ENCODE measurements at places on chromosomes 12 and 14.

DNA sequence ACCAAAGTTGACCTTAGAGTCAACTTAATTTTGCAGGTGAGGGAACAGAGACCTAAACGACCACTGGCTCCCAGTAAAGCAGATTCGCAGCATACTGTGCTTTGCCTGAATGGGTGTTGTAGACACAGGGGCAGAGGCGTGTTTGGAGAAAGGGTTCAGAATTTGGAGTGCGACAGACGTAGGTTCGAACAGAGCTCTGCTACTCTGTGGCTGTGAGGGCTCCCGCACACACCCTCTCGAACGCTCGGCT is 243 bp upstream of the TOMM20L start:
- no peak for DNase-seq

GRCh38 chr14:101044741-101045140 is 141.2 kb upstream of the RTL1 start:
- no peak for DNase-seq

GRCh38 chr14:66717561-66718140 is 209.7 kb downstream of the GPHN start:
- DNase-seq, result no peak

DNA sequence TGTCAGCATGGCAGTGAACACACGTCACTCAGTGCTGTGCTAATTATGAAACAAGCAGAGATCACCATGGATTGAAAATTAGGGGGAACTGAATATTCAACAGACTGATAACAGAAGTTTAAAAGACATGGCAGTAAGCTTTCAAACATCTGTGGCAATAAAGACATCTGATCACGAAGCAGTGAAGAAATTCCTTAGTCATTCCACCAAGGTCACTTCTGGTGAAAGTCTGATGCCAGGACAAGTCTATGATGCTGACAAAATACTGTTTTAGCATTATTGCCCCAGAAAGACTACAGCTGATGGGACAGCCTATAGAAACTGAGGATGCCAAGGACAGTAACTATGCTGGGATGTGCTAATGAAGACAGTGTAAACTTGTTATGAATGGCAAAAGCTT is 126.9 kb upstream of the RBM19 start:
- no peak for DNase-seq

DNA sequence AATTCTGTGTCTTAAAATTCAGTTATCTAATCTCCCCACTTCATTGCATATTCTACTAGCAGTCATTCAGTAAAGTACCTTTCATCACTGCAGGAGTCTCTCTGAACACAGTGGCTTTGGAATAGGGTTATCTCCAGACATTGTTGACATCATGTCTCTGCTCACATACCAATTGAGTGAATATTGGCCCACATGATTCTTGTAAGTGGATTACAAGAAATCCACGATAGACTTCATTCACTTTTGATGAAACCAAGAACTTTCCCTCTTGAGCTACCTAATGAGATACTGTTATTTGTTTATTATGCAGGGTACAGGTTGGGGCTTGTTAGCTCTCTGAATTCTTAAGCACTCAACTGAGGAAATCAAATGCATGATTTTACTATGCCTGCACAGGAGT is 284.9 kb downstream of the RAD51B start:
- no peak for DNase-seq

DNA sequence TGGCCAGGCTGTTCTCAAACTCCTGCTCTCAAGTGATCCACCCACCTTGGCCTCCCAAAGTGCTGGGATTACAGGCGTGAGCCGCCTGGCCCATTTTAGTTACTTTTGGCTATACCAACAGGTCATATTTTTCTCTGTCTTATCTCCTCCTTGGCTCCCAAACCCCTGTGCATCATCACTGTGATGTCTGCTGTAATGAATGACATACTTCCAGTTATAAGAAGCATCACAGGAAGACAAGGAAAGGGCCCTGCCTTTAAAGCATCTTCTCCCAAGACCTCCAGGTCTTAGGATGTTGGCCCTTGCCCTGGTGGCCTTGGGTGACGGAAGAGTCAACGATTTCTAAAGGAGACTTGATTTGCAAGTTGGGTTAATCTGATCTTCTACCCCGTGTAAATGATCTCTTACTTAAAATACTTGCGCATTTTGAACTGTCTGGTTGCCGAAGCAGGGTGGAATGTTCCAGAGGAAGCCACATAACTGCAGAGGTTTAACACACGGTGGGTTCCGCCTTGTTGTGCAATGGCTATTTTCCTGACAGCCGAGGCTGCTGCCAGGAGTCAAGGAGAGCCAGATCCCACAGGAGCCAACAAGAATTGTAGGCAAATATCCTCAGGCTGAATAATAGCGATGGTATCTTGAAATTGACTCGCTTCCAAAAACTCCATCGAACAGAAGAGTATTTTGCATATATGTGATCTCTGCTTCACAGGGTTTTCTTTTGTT is 55.7 kb upstream of the PLXNC1 start:
- no peak for DNase-seq

DNA sequence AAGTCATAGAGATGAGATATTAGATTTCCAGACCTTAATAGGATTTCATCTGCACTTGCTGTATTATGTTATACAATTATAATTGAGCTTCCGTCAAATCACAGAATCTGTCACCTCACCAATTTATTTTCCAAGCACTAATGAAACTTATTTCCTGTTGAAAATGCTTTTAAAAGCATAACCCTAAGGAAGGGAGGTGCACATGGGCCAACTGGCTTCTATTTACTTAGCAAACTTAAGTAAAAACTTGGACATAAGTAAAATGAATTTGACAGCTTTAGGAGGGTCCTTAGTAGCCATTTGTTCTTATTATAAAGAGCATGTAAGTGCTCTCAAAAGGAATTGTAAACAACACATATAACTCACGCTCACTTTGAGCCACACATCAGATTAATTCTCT is 462.2 kb upstream of the TMPO start:
- DNase-seq, result no peak

GRCh38 chr14:98186140-98186539 is 1085.9 kb downstream of the BCL11B start:
- DNase-seq, result no peak

DNA sequence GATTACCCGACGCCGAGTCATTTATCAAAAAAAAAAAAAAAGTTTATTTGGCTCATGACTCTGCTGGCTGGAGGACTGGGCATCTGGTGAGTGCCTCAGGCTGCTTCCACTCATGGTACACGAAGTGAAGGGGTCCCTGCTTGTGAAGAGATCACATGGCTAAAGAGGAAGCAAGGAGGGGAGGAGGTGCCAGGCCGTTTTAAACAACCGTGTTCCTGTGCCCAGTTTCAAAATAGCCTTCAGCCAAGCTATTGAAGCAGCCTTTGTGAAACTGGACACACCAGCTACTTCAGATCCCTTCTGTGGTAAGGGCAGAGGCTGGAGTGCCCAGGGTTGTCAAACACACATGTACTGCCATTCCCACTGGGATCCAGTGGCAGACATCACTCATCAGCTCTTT is 7.6 kb downstream of the POP5 start:
- DNase-seq, result no peak

DNA sequence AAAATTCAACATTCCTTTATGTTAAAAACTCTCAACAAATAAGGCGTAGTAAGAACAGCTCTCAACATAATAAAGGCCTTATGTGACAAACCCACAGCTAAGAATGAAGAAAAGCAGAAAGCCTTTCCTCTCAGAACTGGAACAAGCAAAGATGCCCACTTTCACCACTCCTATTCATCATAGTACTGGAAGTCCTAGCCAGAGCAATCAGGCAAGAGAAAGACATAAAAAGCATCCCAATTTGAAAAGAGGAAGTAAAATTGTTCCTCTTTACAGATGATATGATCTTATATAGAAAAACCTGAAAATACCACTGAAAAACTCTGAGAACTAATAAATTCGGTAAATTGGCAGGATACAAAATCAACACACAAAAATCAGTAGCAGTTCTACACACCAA is 52.1 kb downstream of the STON2 start:
- DNase-seq, result no peak

DNA sequence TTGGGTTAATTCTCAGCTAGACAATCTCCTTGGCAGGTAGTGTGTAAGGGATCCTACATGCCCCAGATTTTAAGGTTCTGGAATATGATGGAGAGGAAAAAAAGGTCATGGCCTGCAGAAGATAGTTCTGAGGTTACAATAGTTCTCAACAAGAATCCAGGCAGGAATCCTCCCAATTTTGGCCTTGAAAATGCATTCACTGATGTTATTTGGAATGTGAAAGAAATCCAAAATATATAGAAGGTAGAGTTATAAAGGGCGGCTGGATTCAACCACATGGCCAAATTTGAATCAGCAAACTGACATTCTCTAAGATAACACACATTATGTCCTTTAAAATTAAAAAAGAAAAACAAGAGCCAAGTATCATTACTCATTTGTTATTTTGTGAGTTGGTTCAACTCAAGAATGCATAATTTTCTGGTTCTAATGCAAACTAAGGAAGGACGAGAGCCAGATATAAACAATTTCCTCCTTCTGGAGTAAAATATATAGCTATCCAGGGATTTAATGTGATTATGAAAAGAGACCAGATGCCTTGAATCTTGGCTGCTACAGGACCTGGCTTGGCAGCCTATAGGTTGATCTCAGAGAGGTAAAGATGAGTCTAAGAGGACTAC is 177.0 kb upstream of the G2E3 start:
- no peak for DNase-seq

GRCh38 chr14:24327303-24327702 is 7.6 kb downstream of the ADCY4 start:
- no peak for DNase-seq

- DNase-seq, result no peak
Measured at GRCh38 chr12:132133952-132134652, 10.0 kb downstream of the DDX51 start.

DNA sequence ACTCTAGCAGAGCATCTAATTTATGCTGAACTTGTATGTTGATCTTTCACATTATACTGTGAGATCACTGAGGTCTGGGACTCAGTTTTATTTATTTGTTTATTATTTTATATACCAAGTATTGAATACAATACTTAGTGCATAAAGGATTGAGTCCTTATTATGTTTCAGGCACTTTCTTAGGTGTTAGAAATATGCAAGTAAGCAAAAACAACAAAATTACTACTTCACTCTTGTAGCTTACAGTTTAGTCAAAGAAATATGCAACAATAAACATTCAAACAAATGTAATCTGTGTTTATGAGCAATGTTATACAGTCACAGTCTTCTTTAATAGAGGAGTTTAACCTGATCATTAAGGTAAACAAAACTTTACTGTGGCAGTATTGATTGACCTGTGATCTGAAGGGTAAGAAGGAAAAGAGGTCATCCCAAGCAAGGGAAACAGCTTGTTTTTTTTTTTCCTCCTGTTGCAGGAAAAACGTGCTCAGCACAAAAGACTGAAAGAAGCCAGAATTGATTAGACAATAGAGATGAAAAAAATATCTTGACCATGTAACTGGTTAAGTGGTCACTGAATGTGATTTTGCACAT is 990.7 kb downstream of the TRHDE start:
- DNase-seq, result no peak

DNA sequence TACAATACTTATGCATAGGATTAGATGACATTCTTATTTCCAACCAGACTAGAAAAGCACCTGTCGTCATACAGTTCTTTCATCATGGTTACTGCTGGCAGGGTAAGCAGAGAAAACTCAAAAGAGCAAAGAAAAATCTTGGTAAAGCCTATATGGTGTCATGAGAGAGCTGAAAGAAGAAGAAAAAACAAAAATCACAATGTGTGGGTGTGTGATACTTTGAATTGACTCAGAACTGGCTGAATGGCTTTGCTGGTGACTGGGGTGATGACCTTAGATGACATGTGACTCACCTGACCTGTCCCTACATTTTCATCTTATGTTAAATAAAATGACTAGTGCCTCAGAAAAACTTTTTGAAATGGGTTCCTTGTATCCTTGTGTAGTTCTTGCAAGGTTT is 278.1 kb upstream of the LMO3 start:
- DNase-seq, result no peak

DNA sequence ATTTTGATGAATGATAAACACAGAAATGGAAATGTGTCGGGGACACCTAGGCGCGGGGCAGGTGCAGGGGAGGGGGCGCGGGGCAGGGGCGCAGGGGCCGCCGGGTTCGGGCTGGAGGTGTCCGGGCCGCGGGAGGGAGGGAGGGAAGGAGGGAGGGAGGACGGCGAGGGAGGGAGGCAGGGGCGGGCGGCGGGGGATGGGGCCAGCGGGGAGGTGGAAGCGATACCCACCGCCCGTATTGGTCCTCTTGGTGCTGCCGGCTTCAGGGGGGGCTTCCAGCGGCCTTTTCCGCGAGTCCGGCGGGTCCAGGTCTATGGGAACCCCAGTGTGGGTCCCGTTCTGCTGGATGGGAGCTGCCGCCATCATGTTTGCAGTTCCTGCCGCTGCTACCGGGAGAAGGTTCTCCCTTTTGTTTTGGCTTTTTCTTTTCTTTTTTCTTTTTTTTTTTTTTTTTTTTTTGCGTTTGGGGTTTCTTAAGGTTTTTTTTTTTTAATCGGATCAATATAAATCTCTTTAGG is 703 bp downstream of the NOVA1 start:
- no peak for DNase-seq

- no peak for DNase-seq
Measured at GRCh38 chr14:56959869-56960268, 149.6 kb upstream of the OTX2 start.

DNA sequence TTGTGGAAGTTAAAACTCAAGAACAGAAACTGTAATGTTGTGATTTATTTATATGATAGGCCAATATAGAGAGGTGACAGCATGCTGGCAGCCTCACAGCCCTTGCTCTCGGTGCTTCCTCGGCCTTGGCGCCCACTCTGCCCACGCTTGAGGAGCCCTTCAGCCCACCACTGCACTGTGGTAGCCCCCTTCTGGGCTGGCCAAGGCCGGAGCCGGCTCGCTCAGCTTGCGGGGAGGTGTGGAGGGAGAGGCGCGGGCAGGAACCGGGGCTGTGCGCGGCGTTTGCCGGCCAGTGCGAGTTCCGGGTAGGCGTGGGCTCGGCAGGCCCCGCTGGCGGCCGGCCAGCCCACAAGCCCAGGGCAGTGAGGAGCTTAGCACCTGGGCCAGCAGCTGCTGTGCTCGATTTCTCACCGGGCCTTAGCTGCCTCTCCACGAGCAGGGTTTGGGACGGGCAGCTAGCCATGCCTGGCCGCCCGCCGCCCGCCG is 65.8 kb upstream of the SLC8A3 start:
- DNase-seq, result peak; percentile 36

DNA sequence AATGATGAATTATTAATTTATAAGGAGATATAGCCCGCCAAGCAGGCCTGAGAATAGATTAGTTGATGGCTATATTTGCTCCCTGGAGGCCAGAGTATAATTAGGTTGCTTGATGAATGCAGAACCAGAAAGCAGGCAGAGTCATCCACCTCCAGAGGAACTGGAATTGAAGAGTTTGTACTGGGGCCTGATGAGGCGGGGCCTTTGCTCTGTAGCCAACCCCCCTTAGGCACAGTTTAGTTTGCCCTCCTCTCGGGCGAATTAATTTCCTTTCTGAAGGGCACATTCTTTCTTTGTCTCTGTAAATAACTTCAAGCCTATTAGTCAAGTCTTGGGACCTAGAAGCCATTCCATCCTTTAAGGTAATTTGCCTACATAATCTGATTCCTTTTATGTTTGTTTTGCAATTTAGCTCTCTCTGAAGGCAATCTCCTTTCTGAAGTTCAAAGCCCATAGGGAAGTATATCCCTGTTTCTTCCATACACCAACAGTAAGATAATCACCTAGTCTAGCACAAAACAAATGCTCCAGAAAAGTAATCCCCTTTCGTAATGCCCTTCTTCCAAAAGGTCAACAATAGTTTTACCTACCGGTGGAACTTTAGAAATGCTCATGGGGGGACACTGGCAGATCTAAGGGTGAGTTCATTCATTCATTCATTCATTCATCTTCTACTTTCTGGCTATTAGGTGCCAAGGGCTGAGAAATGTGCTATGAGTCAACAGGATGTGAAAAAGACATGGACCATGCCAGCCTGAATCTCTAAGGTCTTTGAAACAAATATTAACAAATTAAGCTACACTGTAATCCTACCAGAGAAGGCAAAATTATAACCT is 84.8 kb upstream of the NUDT4 start:
- DNase-seq, result no peak
